ENCODE measurements at places on chromosomes 1 and 21.

- DNase-seq: no peak
These were observed at the start of gene VWA5B1 for GRCh38 chr1:20290624-20291597. TSS of gene VWA5B1 (plus strand) at chr1:20290875. CDS start at chr1:20310602, 19,727 bp downstream.

GRCh38 chr1:27668121-27668807, 3.7 kb downstream of the IFI6 start:
- no peak for DNase-seq

DNA sequence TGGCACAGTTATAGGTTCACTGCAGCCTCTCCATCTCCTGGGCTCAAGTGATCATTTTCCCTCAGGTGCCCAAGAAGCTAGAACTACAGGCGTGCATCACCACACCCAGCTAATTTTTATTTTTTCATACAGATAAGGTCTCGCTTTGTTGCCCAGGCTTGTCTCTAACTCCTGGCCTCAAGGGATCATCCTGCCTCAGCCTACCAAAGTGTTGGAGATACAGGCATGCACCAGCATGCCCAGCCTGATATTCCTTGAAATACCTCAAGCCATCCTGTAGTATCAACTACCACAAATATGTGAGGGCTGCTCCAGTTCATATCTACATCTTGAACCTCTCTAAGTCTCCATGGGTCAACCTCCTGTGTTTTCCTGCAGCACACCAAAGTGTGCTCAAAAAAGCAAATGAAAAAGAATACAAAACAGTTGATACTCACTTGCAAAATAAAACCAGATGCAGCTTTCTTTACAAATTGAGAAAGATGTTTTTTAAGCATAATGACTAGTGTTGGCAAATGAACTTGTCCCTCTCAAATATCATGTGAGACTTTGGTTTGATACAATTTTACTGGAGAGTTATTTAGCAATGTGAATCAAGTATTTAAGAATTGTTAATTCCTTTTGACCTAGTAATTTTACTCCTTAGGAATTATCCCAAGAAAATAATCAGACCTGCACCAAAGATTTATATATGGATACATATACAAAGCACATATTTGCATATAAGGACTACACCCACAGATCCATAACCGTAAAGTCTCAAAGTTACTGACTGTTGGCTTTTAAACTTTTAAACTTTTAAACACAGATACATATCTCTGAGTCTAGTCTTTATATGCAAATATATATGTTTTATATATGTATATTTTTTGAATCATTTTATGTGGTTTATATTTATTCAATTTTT, 197.7 kb downstream of the NRIP1 start:
- no peak for DNase-seq

GRCh38 chr1:52633291-52633754, 355 bp downstream of the SHISAL2A start:
- DNase-seq: peak; percentile 21

DNA sequence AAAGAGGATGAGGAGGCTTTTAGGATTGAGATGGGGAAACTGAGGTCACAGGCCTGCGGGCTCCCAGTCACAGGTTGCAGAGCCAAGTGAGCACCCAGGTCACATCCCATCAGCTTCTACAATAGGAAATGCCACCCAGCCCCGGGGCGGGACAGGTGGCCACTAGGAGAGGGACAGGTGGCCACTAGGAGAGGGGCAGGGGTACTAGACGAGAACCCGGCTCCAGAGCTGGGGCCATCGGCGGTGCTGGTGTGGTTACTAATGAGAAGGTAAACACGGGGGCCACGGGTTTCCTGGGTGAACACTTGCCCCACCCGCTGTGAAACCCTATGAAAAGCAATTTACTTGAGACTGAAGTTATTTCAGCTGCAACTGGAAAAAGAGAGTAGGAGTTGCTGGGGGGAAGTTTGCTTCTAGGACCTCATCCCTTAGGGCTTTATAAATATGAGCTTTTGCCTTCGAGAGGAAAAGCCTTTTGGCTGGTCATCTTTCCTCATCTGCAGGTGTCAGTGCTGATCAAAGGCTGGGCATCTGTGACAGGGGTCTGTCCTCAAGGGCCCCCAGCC, 52.5 kb downstream of the MRPL37 start:
- no peak for DNase-seq

- no peak for DNase-seq
These were observed 8.8 kb upstream of the SMYD2 start for GRCh38 chr1:214271995-214272731.

GRCh38 chr1:15557594-15557993, 27.3 kb downstream of the AGMAT start:
- no peak for DNase-seq

DNA sequence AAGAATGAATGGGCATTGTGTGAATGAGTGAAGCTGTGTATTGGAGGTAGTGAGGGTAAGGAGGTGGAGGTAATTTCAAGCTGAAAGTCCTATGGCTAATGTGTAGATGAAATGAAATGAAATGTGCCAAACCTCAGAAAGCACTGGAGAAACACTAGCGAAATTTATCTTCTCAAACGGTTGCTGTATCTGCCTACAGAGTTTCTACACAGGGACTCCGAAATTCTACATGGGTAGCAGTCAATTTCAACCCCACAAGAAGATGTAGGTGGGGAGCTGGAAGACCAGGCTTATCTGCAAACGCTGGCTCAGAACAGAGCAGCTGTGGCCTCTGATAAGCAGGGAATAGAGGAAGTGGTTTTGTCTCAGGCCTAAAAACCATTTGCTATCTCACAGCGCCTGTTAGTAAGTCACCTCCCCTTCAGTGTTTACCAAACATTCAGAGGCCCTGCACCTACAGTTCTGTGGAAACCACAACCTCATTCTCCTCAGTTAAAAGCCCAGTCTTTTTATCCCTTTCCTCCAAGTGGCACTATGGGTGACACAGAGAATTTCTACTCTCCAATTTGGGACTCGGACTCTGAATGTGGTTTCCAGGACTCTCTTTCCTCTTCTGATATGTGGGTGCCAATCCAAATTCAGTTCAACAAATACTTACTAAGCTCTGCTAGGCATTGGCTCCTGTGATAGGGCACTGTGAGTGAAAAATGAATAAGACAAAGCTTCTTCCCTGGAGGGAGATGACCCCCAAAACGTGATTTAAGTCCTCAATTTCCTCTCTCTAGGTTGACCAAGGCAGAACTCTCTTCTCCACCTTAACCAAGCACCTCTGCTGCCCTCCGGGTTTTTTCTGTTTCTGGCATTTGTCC, 17.2 kb upstream of the SLAMF6 start:
- DNase-seq: peak; percentile 54

GRCh38 chr1:206715552-206716158, 30.9 kb downstream of the MAPKAPK2 start:
- no peak for DNase-seq

GRCh38 chr1:112808861-112809684, 93.9 kb upstream of the PPM1J start:
- DNase-seq: peak; percentile 39

GRCh38 chr21:31524140-31524539, 135.4 kb upstream of the SOD1 start:
- no peak for DNase-seq

- DNase-seq: peak; percentile 46
These were observed 2.6 kb upstream of the TOR3A start for GRCh38 chr1:179079113-179079761.

GRCh38 chr1:172041742-172042141, 200.4 kb downstream of the DNM3 start:
- no peak for DNase-seq

- no peak for DNase-seq
These were observed 2.5 kb downstream of the PPP1R15B start for GRCh38 chr1:204409123-204409522.

GRCh38 chr1:30915491-30916230, 7.1 kb upstream of the SDC3 start:
- DNase-seq: no peak

GRCh38 chr1:226829105-226829504, 41.3 kb upstream of the PSEN2 start:
- DNase-seq: no peak

DNA sequence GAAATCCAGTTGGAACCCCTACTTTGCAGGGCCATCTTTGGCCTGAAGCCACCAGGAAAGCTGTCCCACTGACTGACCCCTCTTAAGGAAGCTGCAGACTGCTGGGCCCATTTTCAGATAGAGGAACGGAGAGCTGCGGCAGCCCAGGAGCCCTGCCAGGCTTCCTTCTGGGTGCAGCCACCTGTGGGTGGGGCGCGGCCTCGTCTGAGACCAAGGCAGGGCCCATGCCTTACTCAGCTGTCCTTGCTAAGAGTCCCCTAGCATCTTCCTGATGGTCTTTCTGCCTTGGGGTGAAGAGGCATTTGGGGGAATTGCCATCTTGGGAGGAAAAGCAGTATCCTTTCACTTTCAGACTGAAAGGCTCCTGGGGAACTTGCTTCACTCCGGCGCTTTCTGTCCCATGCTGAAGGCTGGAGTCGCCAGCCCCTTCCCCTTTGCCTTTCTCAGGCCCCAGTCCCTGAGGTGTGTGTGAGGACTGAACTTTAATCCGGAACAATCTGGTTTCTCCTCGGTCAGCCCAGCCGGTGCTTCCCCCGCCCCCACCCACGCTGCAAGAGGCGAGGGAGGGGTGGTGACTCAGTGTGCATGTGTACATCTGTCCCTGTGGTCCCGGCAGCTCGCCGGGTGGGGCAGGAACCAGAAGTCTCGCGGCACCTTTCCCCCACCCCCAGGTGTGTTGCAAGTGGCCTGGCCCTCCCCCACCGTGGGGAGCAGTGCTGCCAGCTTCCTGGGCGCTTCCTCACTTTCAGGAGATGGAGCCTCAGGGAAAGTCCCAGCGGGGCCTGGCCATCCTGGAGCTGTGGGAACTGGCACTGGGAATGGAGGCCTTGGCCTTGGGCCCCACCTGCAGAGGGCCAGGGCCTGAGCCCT, 5.1 kb downstream of the ZC3H12A start:
- peak; percentile 89 for DNase-seq

GRCh38 chr1:32362474-32363313, at the start of the genes FAM229A and TSSK3:
TSS of gene FAM229A (minus strand) at chr1:32362485. CDS start at chr1:32362091, 394 bp downstream.
TSS of gene TSSK3 (plus strand) at chr1:32362539. CDS start at chr1:32362702, 163 bp downstream.
- DNase-seq: no peak

GRCh38 chr1:164667001-164667400, 108.0 kb downstream of the PBX1 start:
- DNase-seq: no peak

- no peak for DNase-seq
These were observed 62.7 kb upstream of the ATP1B1 start for GRCh38 chr1:169043823-169044222.

DNA sequence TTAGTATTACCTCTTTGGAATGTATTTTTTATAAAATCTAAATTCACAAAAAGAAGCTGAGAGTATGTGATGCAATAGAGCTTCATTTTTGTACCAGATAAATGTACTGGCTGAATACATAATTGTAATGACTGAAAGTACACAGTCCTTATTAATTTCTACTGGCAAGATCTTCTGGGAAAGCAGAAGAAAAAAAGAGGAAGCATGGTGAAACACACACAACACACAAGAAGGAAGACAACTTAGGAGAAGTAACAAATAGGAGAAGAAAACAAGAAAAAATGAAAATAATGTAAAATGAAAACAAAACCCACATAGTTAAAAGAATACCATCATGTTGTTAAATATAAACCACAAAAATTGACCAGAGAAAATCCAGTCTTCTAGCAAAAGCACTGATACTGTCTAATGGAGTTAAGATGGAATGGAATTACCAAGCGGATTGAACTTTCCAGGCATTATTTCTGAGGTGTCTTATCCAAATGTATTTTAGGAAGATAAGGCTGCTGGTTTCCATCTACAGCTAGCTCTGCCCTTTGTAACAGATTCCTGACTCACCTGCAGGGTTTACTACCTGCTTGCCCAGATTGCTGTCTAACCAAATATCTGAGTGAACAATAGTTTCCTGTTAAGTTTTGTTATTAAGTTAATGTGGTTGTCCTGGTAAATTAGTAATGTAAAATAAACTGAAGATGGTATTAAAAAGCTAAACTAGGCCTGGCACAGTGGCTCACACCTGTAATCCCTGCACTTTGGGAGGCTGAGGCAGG, 4.5 kb upstream of the COP1 start:
- no peak for DNase-seq

DNA sequence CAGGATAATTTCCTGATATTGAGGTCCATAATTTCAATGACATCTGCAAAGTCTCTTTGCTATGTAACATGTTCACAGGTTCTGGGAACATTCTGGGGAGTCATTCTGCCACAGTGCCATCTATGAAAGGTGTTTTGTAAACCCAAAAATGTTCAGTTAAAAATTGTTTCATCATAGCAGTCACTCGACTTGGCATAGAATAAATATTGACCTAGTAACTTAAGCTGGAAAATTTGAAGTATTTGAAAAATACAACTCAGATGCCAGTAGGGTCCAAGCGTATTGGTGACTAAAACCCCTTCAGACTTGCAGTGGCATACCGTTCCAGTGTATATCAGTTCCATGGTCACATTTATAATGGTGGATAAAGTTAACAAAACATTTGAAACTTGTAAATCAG, 6.8 kb downstream of the DESI2 start:
- no peak for DNase-seq

GRCh38 chr1:228695015-228695955, 40.0 kb upstream of the RHOU start:
- no peak for DNase-seq

DNA sequence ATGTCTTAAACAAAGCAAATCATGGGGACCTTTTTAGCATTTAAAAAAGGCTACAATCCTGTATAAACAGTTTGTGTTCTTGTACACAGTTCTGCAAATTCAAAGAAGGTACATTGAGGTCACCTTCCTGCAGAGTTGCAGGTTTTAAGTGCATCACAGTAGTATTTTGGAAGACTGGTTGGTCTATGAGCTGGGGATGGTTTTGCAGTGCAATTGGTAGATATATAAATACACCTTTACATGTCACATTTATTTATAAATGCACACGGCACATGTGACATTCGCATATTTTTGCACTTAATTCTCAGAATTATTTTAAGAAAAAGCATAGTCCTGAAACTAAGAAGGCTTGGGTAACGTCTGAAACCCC, 599 bp upstream of the ITPKB start:
- DNase-seq: no peak

DNA sequence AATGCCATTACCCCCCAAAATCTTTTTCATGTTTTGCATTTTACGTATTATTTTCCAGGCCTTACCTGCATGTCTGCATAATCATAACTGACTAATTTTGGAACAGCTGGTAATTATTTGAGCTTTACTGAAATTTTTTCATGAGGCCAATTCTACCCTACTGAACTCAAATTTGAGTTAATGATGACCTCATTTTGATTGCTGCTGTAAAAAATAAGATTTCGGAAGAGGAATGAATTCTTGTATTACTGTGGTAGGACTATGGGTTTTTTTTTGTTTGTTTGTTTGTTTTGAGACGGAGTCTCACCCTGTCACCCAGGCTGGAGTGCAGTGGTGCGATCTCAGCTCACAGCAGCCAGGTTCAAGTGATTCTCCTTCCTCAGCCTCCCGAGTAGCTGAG, 2.6 kb upstream of the METTL18 start:
- no peak for DNase-seq

DNA sequence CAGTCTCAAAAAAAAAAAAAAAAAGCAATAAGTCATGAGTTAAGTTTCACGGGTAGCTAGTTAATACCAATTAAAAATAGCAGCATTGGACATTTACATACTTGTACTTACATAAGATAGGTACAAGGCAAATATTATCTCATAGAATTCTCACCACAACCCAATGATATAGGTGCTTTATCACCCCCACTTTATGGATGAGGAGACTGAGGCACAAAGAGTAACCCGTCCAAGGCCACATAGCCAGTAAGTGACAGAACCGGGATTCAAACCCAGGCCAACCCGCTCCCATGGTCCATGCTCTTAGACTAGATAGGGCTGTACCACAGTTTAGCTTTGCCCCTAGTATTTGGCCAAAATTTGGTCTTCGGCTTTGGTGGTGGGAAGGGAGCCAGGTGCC, 132.5 kb upstream of the SLC45A1 start:
- no peak for DNase-seq

GRCh38 chr21:29987762-29988161, 48.0 kb upstream of the GRIK1 start:
- no peak for DNase-seq

- DNase-seq: no peak
These were observed 13.0 kb downstream of the VANGL1 start for GRCh38 chr1:115654663-115655305.

Data from stimulated activated naive B cell treated with anti-CD40 and anti-IgM and Interleukin-4, amounts not matched to agents 10 μg/mL and 1 μg/mL and 100 μg/mL, for 72 hours (primary cell).